Activated CD4-positive, CD25-positive, alpha-beta regulatory T cell (primary cell): ENCODE measurements at places on chromosomes 7 and 10.
A peak's percentile ranks its signal among the peaks of the same experiment; 100 is the strongest.

- DNase-seq = no peak
Observed at GRCh38 chr7:117863618-117864017, 9.6 kb downstream of the CTTNBP2 start.

DNA sequence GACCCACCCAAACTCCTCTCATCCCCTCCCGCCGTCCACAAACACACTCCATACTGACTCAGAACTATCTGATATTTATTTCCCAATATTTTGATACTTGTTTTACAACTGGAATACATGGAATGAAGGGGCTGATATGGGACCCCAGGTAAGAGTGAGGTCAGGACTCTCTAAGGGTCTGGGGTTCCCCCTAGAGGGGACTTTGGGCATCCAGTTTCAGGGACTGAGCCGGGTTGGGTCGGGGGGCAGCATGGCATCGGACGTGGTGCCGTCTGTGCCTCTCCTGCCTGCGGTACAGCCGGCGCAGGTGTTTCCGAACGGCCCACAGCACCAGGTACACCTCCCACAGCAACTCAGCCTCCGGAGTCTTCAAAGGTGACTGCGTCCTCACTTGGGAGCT is 7.5 kb downstream of the SPACDR start:
- DNase-seq = no peak

DNA sequence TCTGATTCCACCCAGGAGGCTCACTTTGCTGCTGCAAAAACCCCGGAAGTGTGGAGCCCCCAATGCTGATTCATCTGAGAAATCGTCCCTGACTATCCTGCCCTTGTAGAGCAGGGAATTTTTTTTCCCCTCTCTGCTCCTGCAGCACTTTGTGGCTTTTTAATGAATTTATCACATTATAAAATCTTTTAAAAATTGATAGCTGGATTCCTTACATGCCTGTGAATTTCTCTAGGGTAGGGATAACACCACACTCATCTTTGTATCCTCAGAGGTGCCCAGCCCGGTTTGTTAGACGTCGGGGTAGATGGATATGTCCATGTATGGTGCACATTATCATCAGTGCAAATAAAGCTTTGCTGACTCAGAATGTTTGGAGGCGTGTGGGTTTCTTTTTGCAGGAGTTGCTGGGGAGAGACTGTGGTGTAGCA is 185.7 kb downstream of the STK31 start:
- no peak for DNase-seq

- no peak for DNase-seq
Observed at GRCh38 chr10:118032564-118032963, 14.2 kb downstream of the RAB11FIP2 start.

DNA sequence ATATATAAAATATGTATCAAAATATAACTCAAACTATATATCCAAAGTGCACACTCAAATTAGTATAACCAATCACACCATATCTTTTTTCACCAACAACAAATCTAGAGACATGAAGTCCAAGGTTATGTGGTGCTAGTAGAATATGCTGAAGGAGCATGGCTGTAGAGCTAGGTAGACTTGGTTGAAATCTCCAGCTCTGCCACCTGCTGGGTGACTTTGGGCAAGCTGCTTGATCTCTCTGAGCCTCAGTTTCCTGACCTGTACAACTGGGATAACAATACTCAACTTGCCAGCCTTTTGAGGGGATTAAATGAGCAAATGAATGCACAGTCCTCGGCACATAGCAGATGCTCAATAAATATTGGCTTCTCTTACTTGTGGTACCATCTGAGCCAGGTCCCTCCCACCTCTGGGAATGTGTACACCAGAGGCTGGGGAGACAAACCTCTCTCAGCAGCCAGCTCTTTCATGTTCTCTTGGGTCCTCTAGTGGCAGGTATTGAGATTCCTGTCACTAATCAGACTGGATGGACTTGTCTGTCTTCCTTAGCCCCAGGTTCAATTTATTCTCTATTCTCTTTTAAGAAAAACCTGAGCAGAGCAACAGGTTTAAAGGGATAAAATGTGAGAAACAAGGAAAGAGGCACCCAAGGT is 94.3 kb upstream of the PDE1C start:
- DNase-seq = no peak

DNA sequence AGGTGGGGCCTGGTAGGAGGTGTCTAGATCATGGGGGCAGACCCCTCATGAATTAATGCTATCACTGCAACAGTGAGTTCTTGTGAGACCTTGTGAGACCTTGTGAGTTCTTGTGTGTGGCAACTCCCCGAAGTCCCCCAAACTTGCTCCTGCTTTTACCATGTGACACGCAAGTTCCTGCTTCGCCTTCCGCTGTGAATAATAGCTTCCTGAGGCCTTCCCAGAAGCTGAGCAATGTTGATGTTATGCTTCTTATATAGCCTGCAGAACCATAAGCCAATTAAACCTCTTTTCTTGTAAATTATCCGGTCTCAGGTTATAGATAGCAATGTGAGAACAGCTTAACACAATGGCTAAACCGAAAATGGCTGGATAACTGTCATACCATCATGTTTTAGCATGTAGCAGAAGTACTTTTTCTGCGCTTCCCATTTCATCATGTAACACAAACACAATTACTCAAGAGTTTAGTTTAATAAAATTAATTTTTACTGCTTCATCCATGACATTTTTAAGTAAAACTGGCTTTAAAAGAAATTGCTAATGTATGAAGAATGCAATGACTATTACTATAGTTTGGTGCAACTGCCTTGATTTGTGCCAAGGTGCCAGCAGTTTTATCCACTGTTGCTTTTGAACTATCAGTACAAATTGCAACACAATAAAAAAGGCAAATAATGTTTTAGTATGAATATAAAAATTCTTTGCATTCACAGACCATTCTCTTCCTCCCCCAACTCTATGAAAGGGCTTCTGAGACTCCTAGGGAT is 87.7 kb upstream of the TMEM168 start:
- no peak for DNase-seq

GRCh38 chr7:43215061-43215460 is 102.6 kb downstream of the HECW1 start:
- DNase-seq = no peak

- DNase-seq = no peak
Observed at GRCh38 chr10:117569610-117570390, 27.3 kb downstream of the EMX2 start.

DNA sequence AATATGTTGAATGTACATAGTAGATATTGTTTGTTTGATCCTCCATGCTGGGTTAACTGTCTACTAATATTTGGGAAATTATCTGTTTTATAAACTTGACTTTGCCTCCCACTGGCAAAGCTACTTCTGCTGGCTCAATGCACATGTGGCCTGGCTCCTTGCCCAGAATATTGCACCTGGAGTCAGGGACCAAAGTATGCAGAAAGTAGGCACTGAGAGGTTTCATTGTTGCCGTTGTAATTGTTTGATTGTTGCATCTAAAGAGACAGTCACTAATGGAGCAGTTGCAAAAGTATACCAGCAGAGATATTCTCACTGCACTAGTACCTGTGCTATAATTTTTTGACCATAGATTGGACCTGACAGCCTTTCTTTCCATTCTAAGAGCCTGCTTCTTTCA is 137.8 kb upstream of the CNTNAP2 start:
- no peak for DNase-seq

- DNase-seq = no peak
Observed at GRCh38 chr10:49119746-49120145, 4.4 kb upstream of the VSTM4 start.

DNA sequence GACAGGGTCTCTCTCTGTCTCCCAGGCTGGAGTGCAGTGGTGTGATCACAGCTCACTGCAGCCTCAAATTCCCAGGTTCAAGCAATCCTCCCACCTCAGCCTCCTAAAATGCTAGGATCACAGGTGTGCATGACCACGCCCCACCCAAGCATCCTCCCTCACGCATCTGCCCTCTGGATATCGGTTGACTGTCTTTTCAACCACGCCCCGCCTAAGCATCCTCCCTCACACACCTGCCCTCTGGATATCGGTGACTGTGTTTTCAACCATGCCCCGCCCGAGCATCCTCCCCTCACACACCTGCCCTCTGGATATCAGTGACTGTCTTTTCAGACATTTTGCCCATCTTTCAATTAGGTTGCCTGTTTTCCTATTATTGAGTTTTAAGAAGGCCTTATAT is 140.5 kb downstream of the MAD1L1 start:
- no peak for DNase-seq

GRCh38 chr7:112238852-112239610 is 32.5 kb downstream of the ZNF277 start:
- DNase-seq = no peak

GRCh38 chr7:131170440-131171271 is 157.0 kb upstream of the MKLN1 start:
- DNase-seq = no peak

DNA sequence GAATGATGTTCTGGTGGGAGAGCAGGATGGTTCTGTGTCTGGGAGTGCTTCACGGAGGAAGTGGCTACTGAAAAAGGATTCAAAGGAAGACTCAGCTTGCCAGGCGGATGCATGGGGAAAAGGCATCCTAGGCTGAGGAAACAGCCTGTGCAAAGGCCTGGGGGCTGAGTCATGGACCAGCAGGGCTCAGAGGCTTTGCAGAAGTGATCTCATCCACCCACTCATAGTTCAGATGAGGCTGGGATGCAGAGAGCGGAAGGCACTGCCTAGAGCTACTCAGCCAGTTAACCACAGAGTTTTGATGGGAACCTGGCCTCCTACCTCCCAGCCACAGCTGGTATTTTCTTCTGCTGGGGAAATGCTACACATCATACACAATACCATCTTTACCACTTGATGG is 15.8 kb upstream of the ADAMTS14 start:
- DNase-seq = no peak

DNA sequence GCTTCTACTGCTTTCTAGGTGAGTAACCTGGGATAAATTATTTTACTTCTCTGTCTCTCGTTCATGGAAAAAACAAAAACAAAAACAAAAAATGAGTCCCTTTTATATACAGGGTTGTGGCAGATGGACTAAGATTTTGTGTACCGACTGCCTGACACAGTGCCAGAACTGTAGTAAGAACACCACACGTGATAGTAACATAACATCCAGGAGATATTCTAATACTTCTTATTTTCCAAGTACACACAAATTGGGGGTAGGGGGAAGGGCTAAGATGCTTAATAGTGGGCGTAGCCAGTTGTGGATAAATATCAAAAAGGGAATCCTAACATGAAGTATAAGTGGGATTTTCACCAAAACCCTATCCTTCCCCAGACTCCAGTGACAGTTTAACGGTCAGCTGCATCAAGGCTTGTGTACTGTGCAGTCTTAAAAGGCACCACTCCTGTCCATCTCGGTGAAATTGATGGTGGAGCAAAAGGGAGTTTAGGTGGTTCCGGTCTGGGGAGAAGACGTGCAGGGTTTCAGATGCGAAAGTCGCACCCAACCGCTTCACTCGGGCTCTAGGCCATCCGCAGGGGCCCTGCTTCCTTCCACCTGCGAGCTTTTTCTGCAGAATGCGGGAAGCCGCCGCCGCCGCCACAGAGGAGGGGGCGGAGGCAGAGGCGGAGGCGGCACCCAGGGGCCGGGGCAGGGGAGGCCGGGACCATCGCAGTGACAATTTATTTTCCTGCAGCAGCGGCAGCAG is at the start of gene STAMBPL1:
STAMBPL1 (plus strand) TSS at position 712 of the 748 bp plus-strand sequence. CDS start 21,464 bp downstream, outside the sequence.
- DNase-seq = peak; percentile 53

DNA sequence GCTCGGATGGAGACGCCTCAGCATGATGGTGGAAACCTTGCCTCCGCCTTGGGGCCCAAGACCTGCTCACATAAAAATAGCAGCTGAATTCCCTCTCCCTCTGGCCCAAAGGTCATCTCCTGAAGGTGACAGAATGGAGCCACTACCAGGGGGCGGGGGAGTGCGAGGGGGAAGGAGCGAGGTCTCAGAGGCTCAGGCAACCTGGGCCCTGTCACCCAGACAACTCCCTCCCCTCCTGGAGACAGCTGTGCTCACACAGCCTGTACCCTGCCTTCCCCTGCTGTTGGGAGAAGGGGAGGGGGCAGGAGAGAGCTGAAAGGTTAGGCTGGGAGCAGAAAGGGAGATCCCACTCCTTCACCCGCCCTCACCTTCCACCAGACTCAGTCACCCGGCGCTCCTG is 173.0 kb upstream of the RHEB start:
- DNase-seq = no peak

DNA sequence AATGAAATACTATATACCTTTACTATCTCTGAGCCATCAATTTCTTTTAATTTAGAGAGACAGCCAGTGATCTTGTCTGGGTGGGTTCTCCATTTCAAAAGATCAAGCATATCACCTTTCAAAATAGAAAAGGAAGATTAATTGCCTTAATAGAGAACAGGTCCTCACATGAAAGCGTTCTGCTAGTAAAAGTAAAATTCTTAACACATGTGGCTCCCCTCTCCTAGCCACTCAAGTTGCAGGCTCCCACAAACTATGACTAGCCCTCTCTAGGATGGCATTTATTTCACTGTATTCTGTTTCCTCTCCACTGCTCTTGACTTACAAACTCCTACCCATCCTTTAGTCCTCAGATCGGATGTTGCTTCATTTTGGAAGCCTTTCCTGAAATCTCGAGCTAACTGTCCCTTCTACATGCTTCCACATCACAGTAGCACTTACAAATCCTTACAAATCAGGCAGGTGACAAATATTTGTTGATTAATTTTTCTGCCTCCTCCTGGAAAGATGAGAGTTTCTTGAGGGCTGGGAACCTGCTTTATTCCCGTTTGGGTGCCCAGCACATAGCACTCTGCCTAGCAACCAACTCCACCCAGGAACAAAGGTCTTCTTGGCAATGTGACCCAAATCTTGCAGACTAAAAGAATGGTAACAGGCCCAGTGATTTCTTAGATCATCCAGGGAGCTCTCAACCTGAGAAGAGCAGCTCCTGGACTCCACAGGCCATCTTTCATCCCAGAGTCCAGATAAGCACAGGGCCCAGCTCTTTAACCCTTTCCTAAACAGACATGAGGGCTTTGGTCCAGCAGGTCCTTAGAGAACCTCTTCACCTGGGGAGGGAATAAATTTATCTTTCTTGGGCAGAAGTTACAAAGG is 310.4 kb upstream of the IMMP2L start:
- DNase-seq = no peak

DNA sequence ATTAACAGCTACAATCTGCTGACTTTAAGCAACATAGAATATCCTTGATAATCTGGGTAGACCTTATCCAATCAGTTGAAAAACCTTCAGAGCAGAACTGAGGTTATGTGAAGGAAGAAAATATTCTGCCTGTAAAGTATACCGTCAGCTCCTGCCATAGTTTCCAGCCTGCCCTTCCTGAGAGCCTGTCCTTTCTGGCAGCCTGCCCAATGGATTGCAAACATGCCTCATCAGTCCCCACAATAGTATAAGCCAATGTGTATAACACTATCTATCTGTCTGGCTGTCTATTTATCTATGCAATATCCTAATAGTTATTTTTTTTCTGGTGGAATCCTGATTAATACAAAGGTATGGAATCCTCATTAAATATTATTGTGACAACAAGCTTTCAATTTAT is 489.2 kb upstream of the KCND2 start:
- DNase-seq = no peak
